ENCODE measurements at places on chromosomes 3 and 15.

- no peak for DNase-seq
These were observed 212.3 kb upstream of the LRRFIP2 start for GRCh38 chr3:37386627-37387230.

GRCh38 chr3:45642731-45643152 is 46.5 kb upstream of the SACM1L start:
- DNase-seq: no peak

DNA sequence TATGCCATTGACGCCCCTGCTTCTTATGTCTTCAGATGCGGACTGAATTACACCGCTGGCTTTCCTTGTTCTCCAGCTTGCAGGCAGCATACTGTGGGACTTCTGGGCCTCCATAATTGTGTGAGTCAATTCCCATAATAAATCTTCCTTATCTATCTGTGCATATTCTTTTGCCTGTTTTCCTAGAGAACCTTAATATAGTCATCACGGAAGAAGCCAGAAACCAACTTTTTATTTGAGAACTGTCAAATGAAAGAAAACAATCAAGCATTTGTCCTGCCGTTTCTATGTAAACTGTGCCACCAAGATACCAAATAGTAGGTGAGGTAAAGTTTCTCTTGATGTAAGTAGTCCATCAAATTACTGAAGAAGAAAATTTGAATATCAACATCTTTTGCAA is 51.8 kb upstream of the B3GALNT1 start:
- no peak for DNase-seq

- DNase-seq: no peak
These were observed 1.9 kb downstream of the CAMK2N2 start for GRCh38 chr3:184259396-184259877.

Measured in NCI-H2171 treated with DMSO at 0.1 percent for 48 hours (cell line).